ENCODE measurements at places on chromosomes 12 and 14.
A peak's percentile ranks its signal among the peaks of the same experiment; 100 is the strongest.

GRCh38 chr12:49345051-49345824, 1.4 kb upstream of the DNAJC22 start:
- no peak for DNase-seq

DNA sequence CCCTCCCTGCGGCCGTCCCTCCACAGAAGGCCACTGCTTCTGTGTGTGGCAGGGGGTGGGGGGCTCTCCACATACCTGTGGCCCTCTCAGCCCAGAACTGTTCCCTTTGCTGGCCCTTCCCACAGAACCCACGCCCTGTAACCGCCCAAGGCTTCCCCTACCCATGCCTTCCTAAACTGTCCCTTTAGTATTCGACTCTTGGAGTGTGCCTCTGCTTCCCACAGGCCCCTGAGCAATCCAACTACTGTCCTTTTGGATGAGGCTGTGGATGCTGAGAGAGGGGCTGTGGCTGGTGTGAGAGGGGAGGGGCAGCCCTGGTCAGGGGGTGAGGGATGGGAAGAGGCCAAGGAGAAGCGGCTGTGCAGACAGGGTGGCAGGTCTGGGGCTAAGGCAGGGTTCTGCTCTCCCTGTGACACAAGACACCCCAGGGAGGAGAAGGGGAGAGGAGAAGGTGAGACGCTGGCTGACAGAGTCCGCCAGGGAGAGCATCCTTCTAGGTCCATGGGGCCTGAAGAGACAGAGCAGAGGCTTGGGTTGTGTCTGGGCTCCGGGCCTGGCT, 46.0 kb downstream of the DLK1 start:
- no peak for DNase-seq

GRCh38 chr14:61609191-61609843, 86.0 kb upstream of the HIF1A start:
- no peak for DNase-seq

DNA sequence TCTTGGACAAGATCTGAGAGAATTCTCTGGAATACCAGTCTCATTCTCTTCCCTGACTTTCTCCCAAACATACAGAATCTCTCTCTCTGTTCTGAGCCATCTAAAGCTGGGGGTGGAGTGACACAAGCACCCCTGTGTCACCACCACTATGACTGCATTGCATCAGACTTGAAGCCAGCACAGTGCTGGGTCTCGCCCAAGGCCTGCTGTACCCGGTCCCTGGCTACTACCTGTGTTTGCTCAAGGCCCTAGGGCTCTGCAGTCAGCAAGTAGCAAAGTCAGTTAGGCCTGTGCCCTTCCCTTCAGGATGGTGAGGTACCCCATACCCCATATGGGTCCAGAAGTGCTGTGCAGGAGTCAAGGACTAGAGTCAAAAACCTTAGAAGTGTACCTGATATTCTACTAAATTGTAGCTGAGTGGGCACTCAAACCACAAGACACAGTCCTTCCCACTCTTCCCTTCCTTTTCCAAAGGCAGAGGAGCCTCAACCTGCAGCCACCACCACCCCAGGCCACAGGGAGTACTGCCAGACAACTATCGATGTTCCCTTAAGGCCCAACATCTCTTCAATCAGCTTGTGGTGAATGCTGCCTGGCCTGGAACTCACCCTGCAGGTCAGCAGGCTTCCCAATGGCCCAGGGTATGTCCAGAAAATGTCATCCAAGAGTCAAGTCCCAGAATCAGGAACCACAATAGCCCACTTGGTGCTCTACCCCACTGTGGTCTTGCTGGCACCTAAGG, 21.2 kb upstream of the RDH16 start:
- no peak for DNase-seq

DNA sequence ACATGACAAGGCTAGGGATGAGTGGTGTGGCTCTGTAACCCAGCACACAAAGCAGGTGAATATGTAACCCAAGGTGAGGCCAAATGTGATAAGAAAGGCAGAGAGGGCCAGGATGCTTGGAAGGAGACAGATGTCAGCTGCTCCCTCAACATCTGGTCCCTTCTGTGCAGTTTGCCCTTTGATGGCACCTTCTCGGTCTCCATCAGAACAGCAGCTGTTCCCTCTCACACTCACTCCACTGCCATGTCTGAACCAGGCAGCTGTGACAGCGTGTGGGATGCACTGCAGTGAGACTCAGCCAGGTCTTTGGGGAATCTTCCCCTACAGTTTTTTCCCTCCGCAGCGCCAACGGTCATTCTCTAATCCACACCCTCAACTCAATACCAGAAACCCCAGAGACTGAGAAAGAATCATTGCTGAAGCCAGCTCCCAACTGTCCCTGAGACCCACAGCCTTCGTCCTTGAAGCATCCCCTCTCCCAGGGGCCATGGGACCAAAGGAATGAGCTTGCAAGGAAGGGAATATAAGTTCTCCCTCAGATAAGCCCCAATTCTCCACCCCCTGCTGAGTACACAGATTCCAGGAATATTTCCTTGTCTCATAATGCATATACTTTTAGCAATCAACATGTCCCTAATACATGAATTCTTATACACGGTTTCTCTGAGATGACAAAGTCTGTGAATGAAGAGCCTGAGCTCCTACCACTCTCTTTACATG, 230.0 kb downstream of the GLT1D1 start:
- DNase-seq = no peak

- peak; percentile 86 for DNase-seq
Observed at GRCh38 chr12:8127138-8127537, 3.7 kb downstream of the CLEC4A start.

DNA sequence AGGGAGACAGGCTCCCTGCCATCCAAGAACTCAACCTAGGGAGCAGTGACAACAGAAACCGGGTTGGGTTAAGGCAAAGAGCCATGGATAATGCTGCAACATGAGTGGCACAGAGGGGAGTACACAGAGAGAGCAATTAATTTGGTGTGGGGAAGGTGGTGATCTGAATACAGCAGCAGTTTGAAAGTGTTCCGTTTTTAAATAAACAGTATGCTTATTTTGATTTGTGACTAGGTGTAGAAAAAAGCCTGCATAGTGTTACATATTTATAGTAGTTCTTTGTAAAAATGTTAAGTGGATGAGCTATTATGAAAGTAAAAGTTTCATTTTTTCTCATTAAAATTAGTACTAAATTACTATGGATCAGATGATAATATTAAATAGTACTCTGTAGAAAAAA, 8.7 kb downstream of the AKAP5 start:
- no peak for DNase-seq

DNA sequence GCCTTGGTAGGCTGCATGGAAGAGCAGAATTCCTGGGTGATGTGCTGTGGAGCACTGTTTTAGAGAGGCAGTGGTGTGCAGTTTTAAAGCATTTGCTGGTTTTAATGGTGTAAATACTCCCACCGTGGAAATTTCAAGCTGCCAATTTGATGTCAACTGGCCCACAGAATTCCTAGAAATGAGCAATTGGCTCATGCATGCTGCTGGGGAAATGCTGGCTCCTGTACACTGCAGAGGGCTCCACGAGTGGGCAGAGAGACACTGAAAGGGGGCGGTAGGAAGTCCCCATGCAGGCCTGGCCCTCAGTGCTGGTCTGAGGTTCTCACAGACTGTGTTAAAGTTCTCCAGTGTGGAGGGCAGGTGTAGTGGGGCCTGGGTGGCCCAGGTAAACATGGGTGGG, 99.4 kb upstream of the NTF3 start:
- no peak for DNase-seq

DNA sequence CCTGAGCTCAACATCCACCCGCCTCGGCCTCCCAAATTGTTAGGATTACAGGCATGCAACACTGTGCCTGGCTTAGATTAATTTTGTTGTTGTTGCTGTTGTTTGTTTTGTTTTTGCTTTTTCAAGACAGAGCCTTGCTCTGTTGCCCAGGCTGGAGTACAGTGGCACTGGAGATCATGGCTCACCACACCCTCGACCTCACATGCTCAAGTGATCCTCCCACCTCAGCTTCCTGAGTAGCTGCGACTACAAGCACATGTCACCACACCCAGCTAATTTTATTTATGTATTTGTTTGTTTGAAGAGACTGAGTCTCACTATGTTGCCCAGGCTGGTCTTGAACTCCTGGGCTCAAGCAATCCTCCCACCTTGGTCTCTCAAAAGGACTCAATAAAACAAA, 26.7 kb downstream of the CRY1 start:
- DNase-seq = no peak

GRCh38 chr14:65575389-65575788, 162.9 kb downstream of the FUT8 start:
- DNase-seq = no peak

GRCh38 chr12:90816353-90817089, 138.5 kb downstream of the CCER1 start:
- no peak for DNase-seq

GRCh38 chr12:96375170-96375569, 25.1 kb downstream of the CDK17 start:
- DNase-seq = no peak

DNA sequence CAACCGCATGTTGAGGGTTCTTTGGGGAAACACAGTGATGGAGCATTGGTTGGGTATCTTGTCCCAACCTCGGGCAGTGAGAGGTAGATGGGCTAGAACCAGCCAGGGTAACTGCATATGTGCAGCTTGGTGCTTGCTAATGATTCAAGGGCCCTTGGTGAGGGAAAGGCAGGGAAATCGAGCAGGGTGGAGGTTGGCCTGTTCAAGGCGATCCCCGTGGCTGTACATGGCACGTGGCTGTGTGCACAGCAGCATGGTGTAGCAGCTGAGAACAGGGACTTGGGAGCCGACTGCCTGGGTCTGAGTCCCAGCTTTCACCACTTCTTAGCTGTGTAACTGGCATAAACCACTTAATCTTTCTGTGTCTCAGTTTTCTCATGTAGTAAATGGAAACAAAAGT, 45.5 kb upstream of the OAS1 start:
- no peak for DNase-seq

GRCh38 chr12:64679487-64680001, 69.2 kb downstream of the RASSF3 start:
- no peak for DNase-seq

DNA sequence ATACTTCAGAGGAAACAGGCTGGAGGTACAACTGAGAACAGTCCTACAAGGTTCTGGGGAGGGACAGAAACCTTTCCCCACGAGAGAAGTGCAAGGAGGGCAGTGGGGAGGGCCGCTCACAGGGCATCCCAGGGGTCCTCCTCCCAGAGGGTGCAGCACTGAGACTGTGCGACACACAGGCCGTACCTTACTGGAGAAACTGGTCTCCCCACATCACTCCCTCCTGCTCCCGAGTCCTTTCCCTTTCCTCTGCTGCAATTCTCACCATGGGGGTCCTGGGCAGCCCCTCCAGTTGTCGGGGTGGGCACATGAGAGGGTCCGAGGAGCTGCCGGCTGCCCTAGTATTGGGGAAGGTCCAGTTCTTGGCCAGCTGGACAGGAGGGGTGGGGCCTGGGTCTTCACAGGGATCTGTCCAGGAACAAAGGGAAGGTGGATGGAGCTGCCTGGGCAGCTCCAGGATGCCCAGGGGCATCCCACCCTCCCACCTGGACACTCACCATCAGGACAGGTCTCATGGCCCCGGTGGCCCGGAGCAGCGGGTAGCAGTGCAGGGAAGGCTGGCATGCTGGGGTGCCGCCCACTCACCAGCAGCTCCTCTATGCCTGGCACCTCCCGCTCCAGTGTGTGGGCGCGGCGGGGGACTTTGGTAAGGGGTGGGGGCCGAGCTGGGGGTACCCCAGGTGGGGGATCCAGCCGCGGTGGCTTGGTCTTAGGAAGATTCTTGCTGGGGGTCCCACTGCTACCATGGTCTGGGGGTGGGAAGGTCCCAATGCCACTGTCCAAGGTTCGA, 35.8 kb downstream of the NCKAP5L start:
- no peak for DNase-seq

- no peak for DNase-seq
Observed at GRCh38 chr12:106455111-106455510, 97.6 kb downstream of the POLR3B start.

- DNase-seq = peak; percentile 21
Observed at GRCh38 chr14:99287269-99287942, 15.4 kb upstream of the BCL11B start.

DNA sequence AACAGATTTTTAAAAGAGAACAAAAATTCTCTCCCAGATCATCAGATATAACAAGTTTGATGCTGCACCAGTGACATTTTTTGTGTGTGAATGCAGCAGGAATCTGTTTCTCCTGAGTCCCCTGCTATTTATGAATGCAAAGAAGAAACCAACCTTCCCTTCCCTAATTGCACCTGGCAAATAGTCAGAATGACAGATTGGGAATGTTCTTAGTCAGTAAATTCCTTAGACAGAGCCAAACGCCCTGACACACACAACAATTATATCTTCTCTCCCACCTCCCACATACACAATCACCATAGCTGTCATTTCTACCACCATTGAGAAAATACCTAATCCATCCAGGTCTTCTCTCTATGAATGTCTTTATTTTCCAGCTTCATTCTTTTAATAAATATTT, 174.4 kb downstream of the ALG10B start:
- no peak for DNase-seq

GRCh38 chr14:26174395-26174794, 423.4 kb downstream of the NOVA1 start:
- DNase-seq = no peak

DNA sequence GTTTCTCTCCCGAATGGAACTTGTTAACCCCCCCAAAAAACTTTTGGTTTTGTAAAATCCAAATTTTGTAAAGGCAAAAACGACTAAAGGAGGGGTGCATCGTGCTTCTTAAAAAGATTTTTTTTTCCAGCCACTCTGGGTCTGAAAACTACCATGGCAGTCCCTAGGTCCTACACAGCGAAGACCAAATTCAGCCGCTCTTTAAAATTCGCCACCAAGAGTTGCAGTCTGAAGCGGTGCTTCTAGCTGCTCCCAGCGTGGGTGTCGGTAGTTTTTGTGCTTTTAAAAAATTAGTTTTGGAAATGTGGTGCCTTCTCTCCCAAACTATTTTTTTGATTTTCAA, 873 bp upstream of the GSC start:
- no peak for DNase-seq

DNA sequence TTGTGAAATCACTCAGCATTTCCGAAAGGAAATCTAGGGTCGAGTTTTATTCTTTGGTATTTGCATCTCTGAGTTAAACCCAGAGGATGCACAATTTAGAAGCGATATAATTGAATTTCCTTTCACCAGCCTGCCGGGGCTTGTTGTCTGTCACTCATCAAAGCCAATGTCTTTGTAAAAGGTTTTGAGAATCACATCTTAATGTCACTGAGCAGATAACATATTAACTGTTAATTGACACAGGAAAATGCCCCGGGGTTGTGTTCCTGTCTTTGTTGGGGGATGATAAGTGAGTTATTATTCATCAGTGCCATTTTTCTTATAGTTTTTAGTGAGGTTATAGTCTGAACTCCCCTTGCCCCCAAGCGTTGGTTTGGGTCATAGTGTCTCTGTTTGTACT, 73.4 kb downstream of the DUSP6 start:
- no peak for DNase-seq

- DNase-seq = no peak
Observed at GRCh38 chr12:110320550-110320949, 39.5 kb downstream of the ATP2A2 start.

- peak; percentile 62 for DNase-seq
Observed at GRCh38 chr12:94140556-94140955, 7.8 kb upstream of the PLXNC1 start.

Data from KBM-7 (cell line).